K562 (cell line): ENCODE measurements at places on chromosomes 7 and 10.
A peak's percentile ranks its signal among the peaks of the same experiment; 100 is the strongest.

GRCh38 chr7:8094164-8095140, 125.9 kb downstream of the GLCCI1 start:
- DNase-seq: no peak

DNA sequence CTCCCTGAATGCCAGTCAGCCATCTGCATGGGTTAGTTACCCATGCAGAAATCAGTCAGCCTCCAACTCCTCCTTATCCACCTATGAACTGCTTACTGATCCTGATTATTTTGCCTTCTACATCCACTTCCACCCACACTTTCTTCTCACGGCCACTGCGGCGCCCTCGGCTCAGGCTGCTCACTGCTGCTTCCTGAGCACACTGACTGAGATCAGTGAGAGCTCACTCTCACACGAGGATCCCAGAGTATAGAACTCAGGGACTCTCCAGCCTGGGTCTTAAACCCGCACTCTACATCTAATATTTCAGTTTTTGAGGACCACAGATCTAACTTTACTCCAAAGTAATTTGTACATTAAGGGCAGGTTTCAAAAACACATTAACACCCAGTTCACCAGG, 64.4 kb downstream of the GRB10 start:
- DNase-seq: no peak

DNA sequence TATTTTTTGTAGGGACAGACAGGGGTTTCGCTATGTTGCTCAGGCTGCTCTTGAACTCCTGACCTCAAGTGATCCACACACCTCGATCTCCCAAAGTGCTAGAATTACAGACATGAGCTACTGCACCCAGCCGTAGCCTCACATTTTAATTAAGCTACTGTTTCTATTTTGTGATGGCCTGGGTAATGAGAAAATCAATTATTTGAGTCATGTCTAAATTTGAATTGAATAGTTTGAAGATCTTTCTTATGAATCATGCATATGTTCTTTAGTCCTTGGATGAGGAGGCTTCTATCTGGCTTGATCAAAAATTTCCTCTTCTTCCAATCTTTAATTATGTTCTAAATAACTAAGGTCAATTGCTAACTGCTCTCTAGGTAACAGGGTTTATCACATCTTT, 175.0 kb downstream of the REEP3 start:
- no peak for DNase-seq

DNA sequence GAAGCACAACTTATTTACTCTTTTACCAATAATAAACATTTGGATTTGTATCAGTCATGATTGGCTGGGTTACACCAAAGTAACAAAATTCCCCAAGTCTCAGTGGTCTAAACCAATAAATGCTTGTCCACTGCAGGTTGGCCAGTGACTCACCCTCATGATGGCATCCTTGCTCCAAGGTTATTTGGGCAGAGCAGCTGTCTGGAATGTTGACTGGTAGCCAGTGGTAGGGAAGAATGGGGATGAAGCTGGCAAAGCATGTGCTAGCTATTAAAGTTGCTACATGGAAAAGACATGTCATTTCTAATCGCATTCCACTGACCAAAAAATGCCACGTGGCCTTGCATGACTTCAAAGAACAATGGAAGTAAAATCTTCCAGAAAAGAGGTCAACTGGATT, 1168.7 kb upstream of the CELF2 start:
- no peak for DNase-seq

DNA sequence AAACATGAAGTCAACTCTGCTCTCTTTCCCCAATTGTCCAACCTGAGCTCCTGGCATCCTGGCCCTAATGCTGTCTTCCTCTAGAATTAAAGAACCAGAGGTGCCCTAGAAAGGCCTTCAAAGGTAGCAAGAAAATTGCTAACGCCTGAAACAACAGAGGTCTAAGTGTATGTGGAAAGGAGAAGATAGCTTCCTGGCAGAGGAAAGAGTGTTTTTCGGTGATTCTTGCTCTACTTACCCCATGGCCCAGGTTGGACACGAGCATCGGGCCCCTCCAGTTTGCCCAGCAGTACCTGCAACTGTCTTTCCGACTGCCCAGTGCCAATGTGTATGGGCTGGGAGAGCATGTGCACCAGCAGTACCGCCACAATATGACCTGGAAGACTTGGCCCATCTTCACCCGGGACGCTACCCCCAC, 22.2 kb downstream of the MGAM2 start:
- DNase-seq: no peak

- DNase-seq: no peak
These were observed 126.7 kb upstream of the ZNF32 start for GRCh38 chr10:43775384-43775783.

- DNase-seq: no peak
These were observed 28.6 kb downstream of the SORBS1 start for GRCh38 chr10:95532536-95532935.

- peak; percentile 84 for DNase-seq
These were observed at the start of gene DYNC1I1 for GRCh38 chr7:95772298-95772770. Gene DYNC1I1 (plus strand): TSS chr7:95772554. CDS start chr7:95804730, 32,176 bp downstream.

GRCh38 chr10:117071286-117072050, 66.5 kb upstream of the SHTN1 start:
- DNase-seq: no peak

DNA sequence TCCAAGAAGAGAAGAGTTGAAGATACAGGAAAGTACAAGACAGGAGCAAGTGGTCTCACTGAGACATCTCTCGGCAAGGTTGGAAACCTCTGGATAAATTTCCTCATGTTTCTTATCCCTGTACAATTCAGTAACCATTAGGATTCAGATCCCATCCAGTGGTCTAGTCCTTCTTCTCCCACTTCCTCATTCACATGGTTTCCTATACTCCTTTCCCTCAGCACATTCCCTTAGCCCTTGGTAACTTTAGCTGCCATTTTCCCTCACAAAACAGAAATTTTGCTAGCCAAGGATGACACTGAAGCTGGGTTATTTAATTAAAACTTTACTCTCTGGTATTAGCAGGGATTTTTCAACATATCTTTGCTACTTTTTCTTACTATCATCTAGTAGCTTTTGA, 82.6 kb downstream of the CPED1 start:
- no peak for DNase-seq
